ENCODE measurements at places on chromosomes 4 and X.

GRCh38 chrX:40646489-40647306 is 663 bp downstream of the CXorf38 start:
- peak; percentile 11 for DNase-seq

DNA sequence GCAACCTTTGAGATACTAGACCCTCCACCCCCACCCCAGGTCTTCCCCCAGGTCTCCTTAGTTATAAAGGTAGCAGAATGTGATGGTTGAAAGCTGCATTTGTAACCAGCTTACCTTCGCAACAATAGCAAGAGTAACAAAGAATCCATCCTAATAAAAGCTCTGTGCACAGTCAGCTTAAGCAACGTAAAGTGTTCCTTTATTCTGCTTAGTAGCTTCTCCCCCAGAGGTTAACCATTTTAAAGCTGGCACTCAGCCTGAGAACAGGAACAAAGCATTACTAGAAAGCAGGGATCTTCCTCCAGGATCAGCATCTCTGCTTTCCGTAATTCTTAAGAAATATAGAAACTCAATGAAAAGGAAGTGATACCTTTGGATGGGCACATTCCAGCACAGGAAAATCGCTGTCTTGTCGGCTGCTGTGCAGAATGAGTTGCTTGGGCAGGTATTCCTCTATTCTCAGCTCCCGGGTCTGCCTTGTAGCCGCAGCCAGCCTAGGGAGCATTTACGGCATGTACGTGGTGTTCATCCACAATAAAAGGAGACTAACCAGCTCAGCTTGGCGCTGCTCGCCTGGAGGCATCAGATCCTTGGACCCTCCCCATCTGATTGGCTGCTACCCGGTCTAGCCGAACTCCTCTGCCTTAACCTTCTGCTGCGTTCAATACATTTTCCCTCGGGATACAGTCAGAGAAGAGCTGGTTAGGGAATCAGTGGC is 113.0 kb upstream of the TLR3 start:
- no peak for DNase-seq

DNA sequence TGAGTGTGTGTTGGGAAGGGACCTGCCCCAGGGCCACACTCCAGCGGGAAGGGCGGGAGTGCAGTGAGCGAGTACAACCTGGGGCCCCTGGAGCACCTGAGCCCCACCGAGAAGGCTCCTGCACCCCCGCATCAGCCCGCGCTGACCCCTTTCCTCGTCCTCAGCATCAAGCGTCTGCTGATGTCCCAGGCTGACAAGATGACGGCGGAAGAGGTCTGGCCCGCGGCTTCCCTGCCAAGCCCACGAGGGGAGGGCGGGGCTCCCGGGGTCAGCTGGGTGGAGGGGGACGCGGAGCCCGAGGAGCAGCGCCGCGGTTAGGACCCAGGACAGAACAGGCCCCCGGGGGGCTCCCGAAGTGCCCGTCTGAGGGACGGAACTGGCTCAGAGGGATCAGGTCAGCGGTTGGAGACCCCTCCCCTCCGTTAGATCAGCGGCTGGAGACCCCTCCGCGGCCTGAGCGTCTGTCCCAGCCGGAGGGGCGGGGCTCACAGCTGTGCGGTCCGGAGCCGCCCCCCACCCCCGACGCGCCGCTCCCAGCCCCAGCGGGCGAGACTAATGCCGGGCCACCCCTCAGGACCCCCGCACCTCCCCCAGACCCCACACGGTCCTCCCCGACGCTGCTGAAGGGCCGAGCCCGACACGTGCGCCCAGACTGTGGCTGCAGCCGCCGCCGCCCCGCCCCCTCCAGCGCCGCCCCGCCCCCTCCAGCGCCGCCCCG is 6.7 kb downstream of the MYL5 start:
- peak; percentile 46 for DNase-seq

DNA sequence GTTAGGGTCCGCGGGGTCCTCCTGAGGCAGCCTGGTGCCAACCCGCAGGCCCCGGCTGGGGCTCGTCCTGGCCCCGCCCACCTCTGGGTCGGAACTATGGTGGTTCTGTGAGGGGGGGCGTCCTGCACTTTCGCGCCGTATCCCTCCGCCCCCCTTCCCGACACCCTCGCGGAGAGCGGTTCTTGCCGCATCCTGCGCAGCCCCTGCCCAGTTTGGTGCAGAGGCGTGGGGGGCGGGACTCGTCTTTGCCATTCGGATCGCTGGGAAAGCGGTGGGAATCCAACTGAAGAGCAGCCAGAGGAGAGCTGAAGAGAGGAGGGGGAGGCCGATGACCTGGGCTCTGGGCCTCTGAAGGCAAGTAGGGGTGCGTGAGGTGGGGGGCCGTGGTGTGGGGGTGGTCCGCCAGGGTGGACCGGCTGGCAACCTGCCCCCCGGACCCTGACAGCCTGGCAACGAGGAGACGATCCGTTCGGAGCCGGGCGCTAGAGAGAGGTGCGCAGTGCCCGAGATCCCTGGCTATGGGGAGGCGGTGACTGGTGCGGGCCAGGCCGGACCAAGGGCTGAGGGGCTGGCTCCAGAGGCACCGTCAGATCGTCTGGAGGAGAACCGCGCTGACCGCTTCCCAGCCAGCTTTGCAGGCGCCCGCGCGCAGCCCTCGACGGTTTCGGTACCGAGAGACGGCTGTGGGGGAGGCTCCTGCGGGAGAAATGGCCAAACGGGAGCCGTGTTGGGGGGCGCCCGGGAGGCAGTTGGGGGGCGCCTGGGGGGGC is at the start of gene GPRASP1:
Gene GPRASP1 (plus strand): TSS at position 242 of the 770 bp plus-strand sequence. CDS start 2,431 bp downstream, outside the sequence.
- DNase-seq, result peak; percentile 44

- DNase-seq, result no peak
These were observed 280.7 kb downstream of the ANK2 start for GRCh38 chr4:113330200-113330599.

- DNase-seq, result no peak
These were observed 25.1 kb downstream of the DDX60 start for GRCh38 chr4:168293386-168293975.

GRCh38 chrX:28802625-28803024 is 215.4 kb downstream of the IL1RAPL1 start:
- DNase-seq, result no peak

DNA sequence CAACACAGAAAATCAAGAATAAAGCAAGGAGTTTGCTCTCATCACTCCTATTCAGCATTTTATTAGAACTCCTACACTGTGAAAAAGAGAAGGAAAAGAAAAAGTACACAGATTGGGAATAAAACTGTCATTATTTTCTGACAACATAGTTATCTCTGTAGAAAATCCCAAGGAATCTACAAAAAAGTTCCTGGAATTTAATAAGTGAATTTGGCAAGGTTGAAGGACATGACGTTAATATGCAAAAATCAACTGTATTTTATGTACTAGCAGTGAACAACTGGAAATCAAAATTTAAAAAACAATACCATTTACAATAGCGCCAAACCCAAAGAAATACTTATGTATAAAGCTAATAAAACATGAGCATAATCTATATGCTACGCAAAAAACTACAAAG is 26.3 kb downstream of the CHIC2 start:
- DNase-seq, result no peak

All from effector memory CD4-positive, alpha-beta T cell (primary cell).